T-helper 17 cell (primary cell): ENCODE measurements at places on chromosomes 7 and 10. TPM values are rescaled to one million over a fixed set of nuclear protein-coding genes. Genes with fewer than 3 reads are reported as not detected.

DNA sequence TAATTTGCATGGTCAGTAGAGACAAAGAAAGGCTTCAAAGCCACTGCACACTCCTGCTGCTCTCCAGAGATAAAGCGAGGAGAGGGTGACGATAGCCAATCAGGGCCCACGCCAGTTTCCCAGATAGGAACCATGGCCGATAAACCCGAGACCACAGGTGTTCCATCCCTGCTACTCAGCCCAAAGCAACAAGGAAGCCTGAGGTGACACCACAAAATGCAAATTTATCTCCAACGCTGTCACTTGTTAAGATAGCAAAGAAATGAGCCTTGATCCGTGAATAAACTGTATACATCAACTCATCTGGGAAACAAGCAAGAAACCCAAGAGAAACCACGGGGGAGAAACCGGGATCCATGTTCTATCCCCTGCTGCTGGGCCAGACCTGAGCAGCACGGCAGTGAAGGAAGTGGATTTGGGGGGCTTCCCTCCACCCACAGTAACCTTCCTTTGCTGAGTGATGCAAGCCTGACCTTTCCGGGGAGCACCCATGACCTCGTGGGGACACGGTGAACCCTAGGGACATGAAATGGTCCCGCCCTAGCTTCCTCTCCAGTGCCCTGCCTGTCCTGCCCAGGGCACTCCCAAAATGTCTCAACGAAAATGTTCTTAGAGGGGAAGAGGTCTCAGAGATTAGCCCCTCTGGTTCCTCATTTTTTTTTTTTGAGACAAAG is 164.6 kb downstream of the PTPRN2 start:
- DNase-seq: no peak
- no peak overlapping the region for H3K27ac ChIP-seq
- no peaks in the 10 kb centered on the region for H3K36me3 ChIP-seq
- no peak overlapping the region for H3K4me3 ChIP-seq
- H3K4me1 ChIP-seq: no peaks in the 10 kb centered on the region
- H3K27me3 ChIP-seq: peaks cover 7% of the 10 kb centered on the region

DNA sequence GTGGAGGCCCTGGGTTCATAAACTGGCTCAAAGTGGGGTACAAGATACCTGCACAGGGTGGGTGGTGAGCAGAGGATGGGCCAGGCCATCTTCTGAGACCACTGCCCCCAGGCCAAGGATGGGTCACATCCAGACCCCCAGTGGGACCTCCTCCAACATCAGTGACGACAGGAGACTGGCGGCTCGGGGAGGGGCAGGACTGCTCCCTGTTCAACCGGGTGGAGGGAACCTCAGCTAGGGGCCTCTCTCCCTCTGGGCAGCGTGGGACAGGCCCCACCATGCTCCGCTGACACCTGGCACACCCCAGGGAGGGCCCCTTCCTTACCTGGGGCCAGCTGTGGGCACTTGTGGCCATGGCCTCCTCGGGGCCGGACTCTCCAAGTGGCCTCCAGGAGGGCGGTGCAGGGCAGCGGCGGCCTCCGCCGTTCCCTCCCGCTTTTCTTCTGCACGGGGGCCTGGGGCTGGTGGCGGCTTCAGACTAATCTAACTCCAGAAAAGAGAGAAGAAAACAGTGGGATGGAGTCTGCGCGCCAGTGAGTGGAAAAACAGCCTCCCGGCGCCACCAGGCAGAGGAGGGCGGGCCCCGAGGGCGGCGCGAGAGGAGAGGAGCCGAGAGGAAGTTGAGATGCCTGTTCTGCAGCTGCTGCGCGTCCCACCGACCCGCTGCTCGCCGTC is at the start of gene CALHM2:
TSS of gene CALHM2 (minus strand) at position 540 of the 675 bp plus-strand sequence. CDS start 2,429 bp downstream, outside the sequence.
- H3K27ac ChIP-seq: peak within 1 kb of the TSS; percentile 97
- H3K27me3 ChIP-seq: no peaks in the 10 kb centered on the region
- DNase-seq: no peak
- peak within 1 kb of the TSS; percentile 95 for H3K4me3 ChIP-seq
- peaks cover 55% of the 10 kb centered on the region for H3K4me1 ChIP-seq

DNA sequence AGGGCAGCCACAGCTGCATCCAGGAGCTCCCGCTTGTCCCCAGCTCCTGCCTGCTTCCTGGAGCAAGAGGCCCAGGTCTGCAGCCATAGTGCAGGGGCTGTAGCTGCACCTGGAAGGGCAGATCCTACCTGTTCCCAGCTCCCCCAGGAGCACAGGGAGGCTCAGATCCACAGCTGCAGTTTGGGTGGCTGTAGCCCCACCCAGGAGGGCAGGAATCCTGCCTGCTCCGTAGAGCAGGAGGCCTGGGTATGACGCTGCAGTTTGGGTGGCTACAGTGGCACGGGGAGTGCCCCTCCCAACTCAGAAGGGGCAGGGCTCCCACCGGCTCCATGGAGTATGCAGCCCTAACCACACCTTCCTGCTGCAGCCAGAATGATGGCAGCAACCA is 26.7 kb upstream of the CDCA7L start:
- no peak overlapping the region for H3K27ac ChIP-seq
- no peak for DNase-seq
- no peaks in the 10 kb centered on the region for H3K36me3 ChIP-seq
- peaks cover 5% of the 10 kb centered on the region for H3K4me1 ChIP-seq

DNA sequence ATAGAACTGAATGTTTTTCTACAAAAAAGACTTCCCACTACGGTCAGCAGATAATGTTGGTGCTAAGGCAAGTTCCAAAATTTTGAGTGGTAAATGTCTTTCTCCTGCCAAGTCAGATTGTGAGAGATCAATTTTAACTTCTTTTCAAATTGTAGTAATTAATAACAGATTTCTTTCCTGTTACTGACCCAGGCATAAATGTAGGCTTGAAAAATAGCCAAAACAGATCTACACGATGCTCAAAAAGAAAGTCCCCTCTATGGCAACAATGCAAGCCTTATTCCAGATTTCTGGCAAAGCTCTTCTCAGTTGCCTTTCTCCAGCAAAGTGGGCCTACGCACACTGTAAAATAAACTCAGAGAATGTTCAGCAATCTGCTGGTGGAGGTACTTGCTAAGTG is 641.0 kb upstream of the NRP1 start:
- no peaks in the 10 kb centered on the region for H3K4me1 ChIP-seq
- H3K27me3 ChIP-seq: peaks cover 12% of the 10 kb centered on the region
- no peak overlapping the region for H3K4me3 ChIP-seq
- no peak for DNase-seq
- no peak overlapping the region for H3K27ac ChIP-seq

- no peaks in the 10 kb centered on the region for H3K36me3 ChIP-seq
- DNase-seq: no peak
- H3K4me3 ChIP-seq: no peak overlapping the region
- no peaks in the 10 kb centered on the region for H3K4me1 ChIP-seq
- peaks cover 3% of the 10 kb centered on the region for H3K27me3 ChIP-seq
Measured at GRCh38 chr7:138309186-138309585, 150.9 kb upstream of the TRIM24 start.

GRCh38 chr7:84245835-84246234 is 51.2 kb upstream of the SEMA3A start:
- no peaks in the 10 kb centered on the region for H3K36me3 ChIP-seq
- no peak overlapping the region for H3K27ac ChIP-seq
- H3K4me1 ChIP-seq: no peaks in the 10 kb centered on the region
- no peak overlapping the region for H3K4me3 ChIP-seq
- H3K27me3 ChIP-seq: no peaks in the 10 kb centered on the region
- DNase-seq: no peak

- peaks cover 59% of the 10 kb centered on the region for H3K27me3 ChIP-seq
- no peaks in the 10 kb centered on the region for H3K36me3 ChIP-seq
- no peak overlapping the region for H3K27ac ChIP-seq
Measured at GRCh38 chr10:114386452-114386851, 17.9 kb downstream of the AFAP1L2 start.

DNA sequence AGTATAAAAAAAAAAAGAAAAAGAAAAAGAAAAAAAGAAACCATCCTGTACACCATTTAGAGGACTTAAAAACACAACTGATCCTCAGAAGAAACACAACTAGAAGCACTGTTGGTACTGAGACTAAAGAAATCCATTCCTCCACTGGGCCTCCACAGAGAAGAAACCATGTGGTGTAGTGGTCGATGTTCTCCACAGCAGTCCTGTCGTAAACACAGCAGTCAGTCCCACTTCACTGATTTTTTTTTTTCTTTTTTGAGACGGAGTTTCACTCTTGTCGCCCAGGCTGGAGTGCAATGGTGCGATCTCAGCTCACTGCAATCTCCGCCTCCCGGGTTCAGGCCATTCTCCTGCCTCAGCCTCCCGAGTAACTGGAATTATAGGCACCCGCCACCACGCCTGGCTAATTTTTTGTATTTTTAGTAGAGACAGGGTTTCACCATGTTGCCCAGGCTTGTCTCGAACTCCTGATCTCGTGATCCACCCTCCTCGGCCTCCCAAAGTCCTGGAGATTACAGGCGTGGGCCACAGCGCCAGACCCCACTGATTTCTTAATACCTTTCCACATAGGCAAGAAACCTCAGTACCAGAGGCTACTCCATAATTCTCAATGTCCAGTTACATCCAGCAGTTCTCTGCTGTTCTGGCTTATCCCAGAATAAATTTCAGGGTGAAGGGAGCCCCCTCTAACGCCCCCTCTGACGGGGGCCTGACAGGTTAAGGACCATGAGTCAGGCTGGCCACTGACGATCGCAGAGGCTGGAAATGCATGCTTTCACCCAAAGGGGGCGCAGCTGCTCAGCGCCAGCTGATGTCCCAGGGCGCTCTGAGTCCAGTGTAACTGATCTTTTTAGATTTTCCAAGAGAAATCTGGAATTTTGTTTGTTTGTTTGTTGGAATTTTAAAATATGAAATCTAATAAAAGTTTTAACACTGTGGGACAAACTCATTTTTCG is 24.8 kb upstream of the FFAR4 start:
- H3K36me3 ChIP-seq: no peaks in the 10 kb centered on the region
- peaks cover 26% of the 10 kb centered on the region for H3K27me3 ChIP-seq
- no peak for DNase-seq
- H3K4me3 ChIP-seq: no peak overlapping the region
- no peak overlapping the region for H3K27ac ChIP-seq

The FAM13C gene
- not detected for total RNA-seq
